ENCODE measurements at places on chromosomes 4 and X. TPM values are rescaled to one million over a fixed set of nuclear protein-coding genes. Genes with fewer than 3 reads are reported as not detected.

Gene MAGEB1
- total RNA-seq = not detected

Gene CPLX1
- total RNA-seq = not detected

Gene NEUROG2
- total RNA-seq = not detected

Gene ARHGAP6
- 0.22 TPM for total RNA-seq

Gene GC
- total RNA-seq = not detected

DNA sequence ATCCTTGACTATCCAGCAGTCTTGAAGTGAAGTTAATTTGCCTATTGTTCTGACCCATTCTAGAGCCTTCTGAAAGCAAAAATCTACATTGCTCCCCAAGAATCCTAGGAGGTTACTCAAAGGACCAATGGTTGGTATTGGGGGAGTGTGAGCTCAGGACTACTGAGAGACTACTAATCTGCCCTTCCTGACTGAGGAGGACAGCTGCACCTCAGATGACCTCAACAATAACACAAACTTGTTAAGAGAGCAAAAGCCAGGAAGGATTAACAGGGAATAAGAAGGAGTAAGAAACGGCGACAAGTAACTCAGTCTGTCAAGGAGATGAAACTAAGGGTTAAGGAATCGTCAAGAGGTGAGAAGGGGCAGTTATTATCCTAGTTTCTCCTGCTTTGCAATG is 43.4 kb downstream of the IDS start:
- DNase-seq = no peak

DNA sequence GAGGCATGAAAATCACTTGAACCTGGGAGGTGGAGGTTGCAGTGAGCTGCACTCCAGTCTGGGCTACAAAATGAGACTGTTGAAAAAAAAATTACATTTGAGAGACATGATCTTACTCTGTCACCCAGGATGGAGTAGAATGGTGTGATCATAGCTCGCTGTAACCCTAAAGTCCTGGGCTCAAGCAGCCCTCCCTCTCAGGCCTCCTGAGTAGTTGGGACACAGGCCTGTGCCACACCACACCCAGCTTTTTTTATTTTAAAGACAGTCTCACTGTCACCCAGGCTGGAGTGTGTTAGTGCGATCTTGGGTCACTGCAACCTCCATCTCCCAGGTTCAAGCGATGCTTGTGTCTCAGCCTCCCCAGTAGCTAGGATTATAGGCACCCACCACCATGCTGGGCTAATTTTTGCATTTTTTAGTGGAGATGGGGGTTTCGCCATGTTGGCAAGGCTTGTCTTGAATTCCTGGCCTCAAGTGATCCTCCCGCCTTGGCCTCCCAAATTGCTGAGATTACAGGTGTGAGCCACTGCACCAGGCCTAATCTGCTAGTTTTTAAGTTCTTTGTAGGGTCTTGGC is 6.1 kb downstream of the RPS3A start:
- no peak for DNase-seq

- no peak for DNase-seq
Measured at GRCh38 chr4:2163311-2163821, 78.6 kb downstream of the HAUS3 start.

DNA sequence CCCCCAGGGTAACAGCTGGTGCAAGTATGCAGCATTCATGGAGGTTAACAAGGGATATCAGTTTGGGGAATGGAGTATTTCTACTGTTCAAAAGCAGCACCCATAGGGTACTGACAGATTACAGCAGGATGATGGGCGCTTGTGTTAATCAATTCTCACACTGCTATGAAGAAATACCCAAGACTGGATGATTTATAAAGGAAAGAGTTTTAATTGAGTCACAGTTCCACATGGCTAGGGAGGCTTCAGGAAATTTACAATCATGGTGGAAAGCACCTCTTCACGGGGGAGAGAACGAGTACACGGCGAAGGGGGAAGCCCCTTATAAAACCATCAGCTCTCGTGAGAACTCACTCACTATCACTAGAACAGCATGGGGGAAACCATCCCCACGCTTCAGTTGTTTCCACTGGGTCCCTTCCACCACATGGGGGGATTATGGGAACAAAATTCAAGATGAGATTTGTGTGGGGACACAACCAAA is 64.1 kb downstream of the TNIP2 start:
- DNase-seq = no peak

DNA sequence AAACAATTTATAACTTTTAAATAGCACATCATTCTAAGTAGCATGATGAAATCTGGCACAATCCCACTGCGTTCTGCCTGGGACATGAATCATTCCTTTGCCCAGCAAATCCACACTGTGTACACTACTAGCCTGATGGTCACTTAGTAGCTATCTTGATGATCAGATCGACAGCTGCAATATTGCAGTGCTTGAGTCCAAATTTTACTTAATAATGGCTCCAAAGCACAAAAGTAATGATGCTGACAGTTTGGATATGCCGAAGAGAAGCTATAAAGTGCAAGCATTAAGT is 86.6 kb upstream of the NPNT start:
- DNase-seq = peak; percentile 3

- no peak for DNase-seq
Measured at GRCh38 chr4:73086095-73086868, 16.8 kb upstream of the COX18 start.

GRCh38 chr4:138522366-138522765 is 280.2 kb upstream of the SLC7A11 start:
- DNase-seq = peak; percentile 37

- DNase-seq = peak; percentile 52
Measured at GRCh38 chrX:150062292-150063137, 124.2 kb upstream of the EOLA2 start.

DNA sequence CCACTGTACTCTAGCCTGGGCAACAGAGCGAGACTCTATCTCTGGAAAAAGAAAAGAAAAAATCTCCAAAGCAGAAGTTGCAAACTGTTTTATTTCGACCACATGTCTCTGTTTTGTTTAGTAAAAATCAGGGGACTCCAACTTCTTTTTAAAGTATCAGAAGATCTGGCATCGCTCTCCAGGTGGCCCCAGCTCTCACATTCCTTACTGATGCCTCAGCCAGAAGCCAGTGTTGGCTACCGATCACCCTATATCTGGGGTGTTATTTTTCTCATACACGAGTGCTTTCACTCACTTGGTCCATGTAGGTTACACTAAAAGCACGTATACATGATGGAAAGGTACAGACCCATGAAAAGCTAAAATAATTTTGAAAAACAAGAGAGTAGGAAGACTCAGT is 8.3 kb downstream of the MPP1 start:
- DNase-seq = no peak

DNA sequence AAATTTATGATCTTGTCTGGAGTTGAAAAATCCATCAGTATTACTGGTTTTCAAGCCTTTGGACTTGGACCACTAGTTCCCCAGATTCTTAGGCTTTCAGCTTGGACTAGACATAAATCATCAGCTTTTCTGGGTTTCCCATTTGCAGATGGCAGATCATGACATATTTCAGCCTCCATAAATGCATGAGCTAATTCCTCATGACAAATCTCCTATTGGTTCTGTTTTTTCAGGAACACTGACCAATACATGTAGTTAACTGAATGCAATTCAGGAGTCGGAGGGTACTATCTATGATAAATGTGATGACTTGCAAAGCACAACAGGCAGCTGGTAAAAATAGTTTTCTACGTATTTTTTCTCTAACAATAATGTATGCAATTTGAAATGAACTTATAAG is 635.6 kb downstream of the TRAM1L1 start:
- DNase-seq = no peak

GRCh38 chrX:44459501-44459900 is 83.2 kb downstream of the FUNDC1 start:
- no peak for DNase-seq

DNA sequence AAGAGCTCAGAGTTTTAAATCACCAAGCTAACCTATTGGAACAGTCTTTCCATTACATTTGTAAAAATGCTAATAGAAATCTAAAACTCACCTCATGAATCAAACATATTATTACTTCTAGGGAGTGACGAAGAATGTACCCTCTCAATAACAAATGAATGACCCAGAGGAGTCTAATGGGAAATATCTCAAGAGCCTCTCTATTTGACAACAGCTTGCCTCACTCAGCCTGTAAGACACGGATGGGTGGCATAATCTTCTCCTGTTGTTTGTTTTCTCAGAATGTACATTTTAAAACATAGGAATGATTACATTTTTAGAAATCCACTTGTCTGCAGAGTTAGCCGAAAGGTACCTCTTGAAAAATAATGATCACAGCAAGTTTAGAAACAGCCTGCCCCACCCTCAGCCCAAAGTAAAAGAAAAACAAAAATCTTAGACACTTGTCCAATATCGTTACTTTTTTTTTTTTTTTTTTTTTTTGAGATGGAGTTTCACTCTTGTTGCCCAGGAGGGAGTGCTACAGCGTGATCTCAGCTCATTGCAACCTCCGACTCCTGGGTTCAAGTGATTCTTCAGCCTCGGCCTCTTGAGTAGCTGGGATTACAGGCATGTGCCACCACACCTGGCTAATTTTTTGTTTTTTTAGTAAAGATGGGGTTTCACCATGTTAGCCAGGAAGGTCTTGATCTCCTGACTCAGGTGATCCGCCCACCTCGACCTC is 183.6 kb upstream of the FTHL17 start:
- no peak for DNase-seq

GRCh38 chrX:16601885-16602284 is 48.1 kb upstream of the S100G start:
- DNase-seq = no peak

DNA sequence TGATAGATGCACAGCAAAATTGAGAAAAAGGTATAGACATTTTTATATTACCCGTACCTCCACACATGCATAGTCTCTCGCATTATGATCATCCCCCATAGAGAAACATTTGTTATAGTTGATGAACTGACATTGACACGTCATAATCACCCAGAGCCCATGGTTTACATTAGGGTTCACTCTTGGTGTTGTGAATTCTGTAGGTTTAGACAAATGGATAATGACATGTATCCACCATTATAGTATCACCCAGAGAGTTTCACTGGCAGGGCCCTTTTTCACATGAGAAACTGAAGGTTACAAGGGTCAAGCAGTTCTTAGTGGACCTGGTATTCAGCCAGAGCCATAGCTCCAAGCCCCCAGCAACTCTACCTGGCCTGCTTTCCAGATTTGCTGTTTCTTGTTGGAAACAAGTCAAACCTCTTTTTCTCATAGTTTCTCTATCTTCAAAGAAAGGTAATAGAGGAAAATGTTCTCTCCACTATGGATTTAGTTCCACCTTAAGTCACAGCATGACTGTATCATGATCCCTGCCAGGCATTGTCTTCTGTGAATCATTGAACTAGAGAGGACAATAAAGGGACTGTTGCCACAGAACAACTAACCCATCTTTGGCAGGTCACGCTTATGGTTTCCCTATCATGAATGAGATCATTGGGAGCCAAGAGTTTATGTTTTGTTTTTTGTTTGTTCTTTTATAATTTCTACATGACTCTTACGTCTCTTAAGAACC is 64.0 kb downstream of the HHIP start:
- DNase-seq = peak; percentile 94

Measured in lung microvascular endothelial cell (primary cell).